Esophagus muscularis mucosa (tissue), 4 donors: ENCODE measurements at places on chromosomes 12 and 14. TPM values are rescaled to one million over a fixed set of nuclear protein-coding genes. Genes with fewer than 3 reads are reported as not detected.
A peak's percentile ranks its signal among the peaks of the same experiment; 100 is the strongest.

- peaks cover 23% of the 10 kb centered on the region for H3K4me1 ChIP-seq
- no peaks in the 10 kb centered on the region for H3K27me3 ChIP-seq
- H3K36me3 ChIP-seq, result peaks cover 5% of the 10 kb centered on the region
- DNase-seq, result no peak
- no peak overlapping the region for H3K27ac ChIP-seq
These were observed 11.3 kb downstream of the PPP2R5C start for GRCh38 chr14:101772770-101773169.

The TAMALIN gene
- total RNA-seq, result 18.8 TPM

GRCh38 chr12:114294303-114294685 lies 111.7 kb downstream of the TBX5 start:
- H3K27ac ChIP-seq, result no peak overlapping the region
- no peak overlapping the region for H3K4me3 ChIP-seq
- no peak for DNase-seq
- no peaks in the 10 kb centered on the region for H3K4me1 ChIP-seq

The RDH11 gene
- total RNA-seq, result 35.1 TPM

- H3K27ac ChIP-seq, result no peak overlapping the region
- no peak overlapping the region for H3K4me3 ChIP-seq
- peaks cover under 1% of the 10 kb centered on the region for H3K4me1 ChIP-seq
- peaks cover 92% of the 10 kb centered on the region for H3K36me3 ChIP-seq
- no peak for DNase-seq
These were observed 16.0 kb downstream of the EIF2B2 start for GRCh38 chr14:75018694-75019093.

The KRT6A gene
- total RNA-seq, result not detected

The CLEC2A gene
- total RNA-seq, result not detected

The CSRNP2 gene
- 20.3 TPM for total RNA-seq

GRCh38 chr12:116148844-116149243 lies 128.6 kb downstream of the MED13L start:
- H3K4me1 ChIP-seq, result peaks cover 78% of the 10 kb centered on the region
- no peak overlapping the region for H3K4me3 ChIP-seq
- no peaks in the 10 kb centered on the region for H3K27me3 ChIP-seq
- no peaks in the 10 kb centered on the region for H3K36me3 ChIP-seq
- no peak overlapping the region for H3K27ac ChIP-seq
- no peak for DNase-seq

DNA sequence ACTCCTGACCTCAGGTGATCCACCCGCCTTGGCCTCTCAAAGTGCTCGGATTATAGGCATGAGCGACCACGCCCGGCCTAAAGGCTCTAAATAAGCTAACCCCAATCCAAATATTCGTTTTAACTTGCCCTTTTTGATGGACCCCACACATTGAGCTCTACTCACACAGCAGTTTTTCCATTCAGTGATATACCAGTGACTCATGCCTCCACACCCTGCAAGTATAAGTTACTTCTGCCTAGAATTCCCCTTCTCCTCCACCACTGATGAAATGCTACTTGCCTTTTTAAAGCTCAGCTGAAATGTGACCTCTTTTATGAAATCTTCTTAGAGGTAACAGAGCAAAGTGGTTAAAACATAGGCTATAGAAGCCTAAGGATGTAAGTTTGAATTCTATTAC lies 68.8 kb downstream of the EXOC5 start:
- no peak for DNase-seq
- no peaks in the 10 kb centered on the region for H3K27me3 ChIP-seq
- H3K36me3 ChIP-seq, result no peaks in the 10 kb centered on the region

- no peaks in the 10 kb centered on the region for H3K36me3 ChIP-seq
- no peaks in the 10 kb centered on the region for H3K27me3 ChIP-seq
- no peaks in the 10 kb centered on the region for H3K4me1 ChIP-seq
- no peak overlapping the region for H3K27ac ChIP-seq
These were observed 1006.0 kb upstream of the TMEM132C start for GRCh38 chr12:127260999-127261398.

DNA sequence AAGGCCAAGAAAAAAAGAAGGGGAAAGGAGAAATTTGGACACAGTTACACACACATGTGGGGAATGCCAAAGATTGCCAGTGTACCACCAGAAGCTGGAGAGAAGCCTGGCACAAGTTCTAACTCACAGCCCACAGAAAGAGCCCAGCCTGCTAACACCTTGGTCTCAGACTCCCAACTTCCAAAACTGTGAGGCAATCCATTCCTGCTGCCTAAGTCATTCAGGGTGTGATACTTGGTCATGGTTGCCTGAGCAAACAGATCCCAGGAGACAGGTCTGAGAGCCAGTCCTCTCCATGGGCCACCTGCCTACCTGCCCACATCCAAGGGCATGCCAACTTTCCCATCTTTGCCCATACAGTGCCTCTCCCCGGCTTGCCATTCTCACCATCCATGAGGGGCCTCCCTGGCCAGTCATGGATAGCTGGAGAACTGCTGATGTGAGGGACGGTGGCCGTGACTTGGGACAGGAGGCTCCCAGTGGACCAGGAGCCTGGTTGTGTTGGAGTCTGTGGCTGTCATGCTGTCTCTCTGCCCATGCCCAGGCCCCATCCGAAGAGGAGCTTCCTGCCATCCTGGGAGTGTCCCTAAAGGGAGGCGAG lies 198.0 kb upstream of the RTL1 start:
- no peaks in the 10 kb centered on the region for H3K4me1 ChIP-seq
- peak; percentile 85 for DNase-seq
- no peak overlapping the region for H3K4me3 ChIP-seq
- no peaks in the 10 kb centered on the region for H3K36me3 ChIP-seq
- H3K27me3 ChIP-seq, result peaks cover 19% of the 10 kb centered on the region

The GLI1 gene
- 0.84 TPM for total RNA-seq

DNA sequence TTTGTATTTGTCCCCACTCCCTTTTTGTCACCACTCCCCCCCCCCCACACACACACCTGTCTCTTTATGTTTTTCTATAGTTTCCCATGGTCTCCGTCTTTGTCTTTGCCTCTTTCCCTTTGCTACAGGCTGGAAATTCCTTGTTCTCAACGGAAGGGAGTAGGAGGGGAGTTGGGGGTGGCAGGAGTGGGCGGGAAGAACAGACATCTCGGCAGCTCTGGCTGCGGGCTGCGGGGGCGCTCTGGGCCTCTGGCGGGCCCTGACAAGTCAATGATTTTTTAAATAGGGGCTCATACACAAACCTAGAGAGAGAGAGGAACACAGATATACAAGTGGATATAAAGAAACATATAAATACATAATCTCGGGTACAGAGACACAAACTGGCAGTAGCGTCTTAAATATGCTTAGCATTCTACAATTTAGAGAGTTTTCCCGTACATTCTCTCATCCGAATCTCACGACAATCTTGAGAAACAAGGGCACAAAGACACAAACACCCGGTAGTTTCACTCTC lies 2.4 kb upstream of the NAB2 start:
- peak overlapping the region; percentile 100 for H3K27ac ChIP-seq
- no peak for DNase-seq
- peaks cover 5% of the 10 kb centered on the region for H3K36me3 ChIP-seq
- H3K4me1 ChIP-seq, result peaks cover 27% of the 10 kb centered on the region
- peak overlapping the region; percentile 96 for H3K4me3 ChIP-seq

GRCh38 chr12:12338527-12339168 lies 11.4 kb downstream of the MANSC1 start:
- no peaks in the 10 kb centered on the region for H3K36me3 ChIP-seq
- peak overlapping the region; percentile 34 for H3K27ac ChIP-seq
- peaks cover 11% of the 10 kb centered on the region for H3K4me1 ChIP-seq
- no peaks in the 10 kb centered on the region for H3K27me3 ChIP-seq
- H3K4me3 ChIP-seq, result no peak overlapping the region
- DNase-seq, result no peak

The NOVA1 gene
- total RNA-seq, result 13.2 TPM

GRCh38 chr12:54375259-54375579 lies 9.3 kb downstream of the ZNF385A start:
- H3K4me1 ChIP-seq, result peaks cover 86% of the 10 kb centered on the region
- H3K36me3 ChIP-seq, result no peaks in the 10 kb centered on the region
- H3K27me3 ChIP-seq, result no peaks in the 10 kb centered on the region
- peak overlapping the region; percentile 79 for H3K27ac ChIP-seq
- no peak overlapping the region for H3K4me3 ChIP-seq

GRCh38 chr14:59004012-59004411 lies 184.5 kb upstream of the DAAM1 start:
- no peak overlapping the region for H3K27ac ChIP-seq
- DNase-seq, result no peak
- no peaks in the 10 kb centered on the region for H3K4me1 ChIP-seq
- H3K27me3 ChIP-seq, result no peaks in the 10 kb centered on the region

DNA sequence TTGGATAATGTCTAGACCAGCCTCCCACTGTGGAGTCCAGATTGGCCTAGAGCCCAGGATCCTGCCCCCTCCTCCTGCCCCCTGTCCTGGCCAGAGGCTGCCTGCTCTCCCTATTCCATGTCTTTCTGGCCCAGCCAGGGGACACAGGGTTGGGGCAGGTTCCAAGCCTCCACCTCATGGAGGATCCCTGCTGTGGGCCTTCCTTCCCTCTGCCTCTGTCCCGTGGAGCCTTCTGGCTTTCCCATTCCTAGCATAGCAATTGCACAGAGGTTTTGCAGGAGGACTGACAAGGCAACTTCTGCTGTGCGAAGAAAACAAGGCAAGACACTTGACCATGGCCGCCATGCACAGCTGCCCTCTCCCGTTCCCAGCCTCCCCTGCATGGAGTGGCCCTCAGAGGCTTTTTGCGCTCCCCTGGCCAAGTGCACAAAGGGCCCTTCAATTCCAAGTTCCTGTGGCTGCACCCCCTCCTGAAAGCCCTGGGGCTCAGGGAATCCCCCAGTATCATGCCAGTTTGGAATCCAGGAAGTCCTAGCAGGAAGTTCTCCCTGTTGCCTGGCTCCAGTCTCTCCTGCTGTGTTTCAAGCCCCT lies 42.1 kb downstream of the KRT80 start:
- DNase-seq, result no peak
- peak overlapping the region; percentile 83 for H3K27ac ChIP-seq
- no peaks in the 10 kb centered on the region for H3K27me3 ChIP-seq
- peaks cover 45% of the 10 kb centered on the region for H3K4me1 ChIP-seq
- no peak overlapping the region for H3K4me3 ChIP-seq

The RHOJ gene
- total RNA-seq, result 13.1 TPM

GRCh38 chr12:53046655-53047220 lies 3.1 kb upstream of the TNS2 start:
- peak overlapping the region; percentile 99 for H3K27ac ChIP-seq
- peaks cover 10% of the 10 kb centered on the region for H3K36me3 ChIP-seq
- H3K27me3 ChIP-seq, result no peaks in the 10 kb centered on the region
- peaks cover 84% of the 10 kb centered on the region for H3K4me1 ChIP-seq
- DNase-seq, result peak; percentile 98

DNA sequence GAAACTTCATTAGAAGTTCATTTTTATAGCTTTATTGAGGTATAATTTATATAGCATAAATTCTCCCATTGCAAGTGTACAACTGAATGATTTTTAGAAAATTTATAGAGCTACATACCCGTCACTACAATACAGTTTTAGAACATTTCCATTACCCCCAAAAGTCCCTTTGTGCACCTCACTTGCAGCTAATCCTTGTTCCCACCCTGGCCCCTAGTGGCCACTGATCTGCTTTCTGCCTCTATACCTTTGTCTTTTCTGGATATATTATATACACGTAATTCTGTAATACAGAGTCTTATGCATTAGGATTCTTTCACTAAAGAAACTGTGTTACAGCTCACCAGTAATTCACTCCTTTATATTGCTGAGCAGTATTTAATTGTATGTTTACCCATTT lies 145.1 kb upstream of the DIO2 start:
- no peaks in the 10 kb centered on the region for H3K36me3 ChIP-seq
- no peak for DNase-seq
- peaks cover 10% of the 10 kb centered on the region for H3K4me1 ChIP-seq
- H3K27ac ChIP-seq, result no peak overlapping the region

GRCh38 chr12:40390980-40391379 lies 166.2 kb downstream of the LRRK2 start:
- no peaks in the 10 kb centered on the region for H3K27me3 ChIP-seq
- no peak for DNase-seq
- H3K4me1 ChIP-seq, result no peaks in the 10 kb centered on the region
- no peaks in the 10 kb centered on the region for H3K36me3 ChIP-seq
- H3K4me3 ChIP-seq, result no peak overlapping the region
